ENCODE measurements at places on chromosomes 3 and 15.

DNA sequence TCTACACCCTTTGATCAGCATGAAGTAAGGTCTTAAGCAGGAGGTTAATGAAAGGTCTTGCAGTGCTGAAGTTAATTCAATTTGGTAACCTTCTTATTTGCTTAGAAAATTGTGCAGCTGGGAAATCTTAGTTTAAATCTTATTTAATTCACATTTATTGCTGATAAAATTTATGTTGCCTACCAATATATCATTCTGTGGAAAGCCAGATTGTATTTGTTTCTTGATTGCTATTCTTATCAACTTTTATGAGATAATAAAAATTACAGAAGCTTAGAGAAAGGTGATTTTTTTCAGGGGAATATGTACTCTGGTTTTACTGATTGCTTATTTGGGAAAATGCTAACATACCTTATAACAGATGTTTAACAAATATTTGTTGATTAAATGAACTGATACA is 64.0 kb upstream of the PAQR5 start:
- DNase-seq = no peak

GRCh38 chr3:65778968-65779367 is 259.8 kb downstream of the MAGI1 start:
- no peak for DNase-seq

DNA sequence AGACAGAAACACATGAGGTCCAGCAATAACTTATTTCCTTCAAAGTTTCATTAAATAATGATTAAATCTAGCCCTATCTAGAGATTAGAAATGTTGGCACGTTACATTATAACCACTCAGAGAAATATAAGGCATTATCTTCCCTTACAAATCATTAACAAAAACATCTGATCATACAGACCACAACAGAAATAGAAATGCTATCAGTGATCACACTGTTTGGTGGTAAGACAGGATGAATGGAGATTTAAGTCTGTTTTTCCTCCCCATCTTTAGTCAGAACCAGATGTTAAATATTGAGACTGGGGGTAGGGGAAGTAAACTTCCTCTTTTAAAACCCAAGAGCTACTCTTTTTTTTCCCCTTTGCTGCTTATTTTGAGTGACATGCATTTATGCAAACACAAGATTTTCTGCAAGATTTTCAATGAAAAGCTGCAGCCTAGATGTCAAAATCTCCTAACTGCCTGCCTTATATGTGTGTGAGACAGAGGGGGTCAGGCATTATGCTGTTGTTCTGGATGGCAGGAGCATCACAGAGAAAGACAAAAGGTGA is 70.4 kb downstream of the CBLB start:
- no peak for DNase-seq

- no peak for DNase-seq
Observed at GRCh38 chr3:135908225-135908624, 57.3 kb upstream of the PPP2R3A start.

- no peak for DNase-seq
Observed at GRCh38 chr3:51709004-51709420, 2.1 kb downstream of the GRM2 start.

DNA sequence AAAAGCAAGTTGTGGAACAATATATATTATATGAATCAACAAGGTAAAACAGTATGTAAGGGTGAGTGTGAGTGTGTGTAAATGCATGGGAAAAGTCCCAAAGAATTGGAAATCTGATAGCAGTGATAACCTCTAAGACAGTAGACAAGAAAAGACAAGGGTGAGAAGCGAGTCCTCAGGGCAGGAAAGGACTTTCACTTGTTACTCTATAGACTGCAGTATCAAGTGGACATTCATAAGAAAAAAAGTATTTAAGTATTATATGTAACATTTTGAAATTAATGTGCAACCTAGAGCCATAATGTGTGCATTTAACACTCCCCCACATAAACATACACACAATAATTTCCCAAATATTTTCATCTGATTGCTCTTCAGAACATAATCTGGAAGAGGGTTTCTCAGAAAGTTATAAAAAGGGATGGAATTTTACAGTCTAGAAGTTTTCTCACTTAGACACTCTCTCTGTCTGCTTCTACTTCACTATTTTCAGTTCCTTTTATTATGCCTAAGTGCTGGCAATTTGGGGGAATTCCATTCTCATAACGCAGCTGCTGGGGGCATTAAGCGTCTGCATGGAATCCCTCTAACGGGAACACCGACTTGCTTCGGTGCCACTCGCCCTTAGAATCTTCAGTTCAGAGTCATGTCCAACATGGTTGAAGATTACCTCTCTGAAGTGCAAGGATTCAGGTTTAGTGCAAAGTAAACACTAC is 50.0 kb upstream of the CDIN1 start:
- DNase-seq = no peak

- DNase-seq = no peak
Observed at GRCh38 chr3:183031826-183032225, 51.5 kb upstream of the DCUN1D1 start.

DNA sequence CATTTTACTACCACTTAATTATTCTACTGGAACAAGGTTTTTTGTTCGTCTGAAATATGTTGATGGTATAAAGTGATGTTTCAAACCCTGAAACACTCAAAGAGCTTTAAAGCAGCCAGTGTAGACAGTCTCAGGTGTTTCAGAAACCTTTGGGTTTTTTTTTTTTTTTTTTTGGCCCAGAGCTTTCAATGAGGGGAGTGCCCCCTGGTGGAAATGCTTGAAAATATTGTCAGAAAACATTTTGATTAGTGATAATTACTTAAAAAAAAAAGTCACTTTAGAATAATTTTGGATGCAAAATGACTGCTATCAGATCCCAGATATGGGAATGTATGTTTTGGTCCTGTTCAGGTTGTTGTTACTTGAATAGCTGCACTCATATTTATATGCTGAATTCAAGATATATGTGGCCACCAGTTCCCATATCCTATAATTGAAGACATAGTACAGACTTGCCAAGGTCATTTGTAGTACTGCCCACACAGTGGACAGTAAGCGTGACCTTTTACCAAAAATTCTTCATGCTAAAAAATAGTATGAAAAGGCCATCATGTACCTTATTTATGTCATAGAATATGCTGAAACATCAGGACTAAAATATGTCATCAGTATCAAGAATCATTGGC is 35.9 kb downstream of the SATB1 start:
- DNase-seq = no peak

GRCh38 chr3:134839990-134840389 is 44.9 kb downstream of the EPHB1 start:
- DNase-seq = no peak

DNA sequence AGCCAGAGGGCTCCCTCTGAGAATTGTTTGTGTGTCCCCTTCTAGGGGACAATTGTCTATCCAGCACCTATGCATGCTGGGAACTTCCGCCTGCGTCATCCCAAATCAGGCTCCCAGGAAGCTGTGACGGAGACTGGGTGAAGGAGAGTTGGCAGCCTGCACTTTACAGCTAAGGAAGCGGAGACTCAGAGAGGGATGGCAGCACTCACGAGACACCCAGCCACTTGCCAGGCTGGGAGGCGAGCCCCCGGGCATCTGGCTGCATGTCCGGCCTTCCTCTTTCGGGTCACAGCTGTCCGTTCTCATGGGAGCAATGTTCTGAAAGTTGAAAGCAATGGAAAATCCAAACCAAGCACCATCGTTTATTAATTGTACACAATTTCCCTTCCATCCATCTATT is 45.5 kb upstream of the SLC6A11 start:
- no peak for DNase-seq

DNA sequence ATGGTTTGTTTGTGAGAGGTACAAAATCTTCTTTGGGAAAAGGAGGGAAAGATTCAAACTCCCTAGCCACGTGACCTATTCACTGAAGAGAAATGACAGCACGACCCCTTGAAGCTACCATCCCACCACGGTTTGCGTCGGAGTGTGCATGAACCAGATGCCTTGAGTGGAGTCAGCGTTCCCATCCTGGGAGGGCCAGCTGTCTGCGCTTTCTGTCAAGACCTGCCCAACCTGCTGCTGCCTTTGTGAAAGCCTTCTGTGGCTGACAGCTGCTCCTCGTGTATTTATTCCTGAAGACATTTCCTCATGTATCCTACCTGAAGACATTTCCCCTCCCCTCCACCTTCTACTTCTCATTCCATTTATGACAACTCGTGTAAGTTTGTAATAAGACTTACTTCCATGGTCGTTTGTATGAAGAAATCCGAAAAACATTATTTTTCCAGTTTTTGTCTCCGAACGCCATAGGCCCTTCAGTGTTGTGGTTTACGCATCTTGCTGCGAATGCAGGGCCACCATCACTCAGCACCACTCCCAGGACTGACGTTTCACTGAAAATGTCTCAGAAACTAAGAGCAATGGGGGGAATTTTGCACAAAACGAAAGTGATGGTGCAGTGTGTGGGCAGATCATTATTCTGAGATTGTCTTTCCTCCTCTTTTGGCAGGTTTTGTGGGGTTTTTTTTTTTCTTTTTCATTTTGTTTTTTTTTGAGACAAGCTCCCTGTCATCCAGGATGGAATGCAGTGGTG is 18.9 kb downstream of the EBLN2 start:
- no peak for DNase-seq

Measured in NCI-H1436 treated with DMSO at 0.1 percent for 48 hours (cell line).